Transverse colon (tissue), 4 donors: ENCODE measurements at places on chromosomes 2 and 18. TPM values are rescaled to one million over a fixed set of nuclear protein-coding genes. Genes with fewer than 3 reads are reported as not detected.

XRCC5 gene
- total RNA-seq, result 120 TPM

ARHGAP28 gene
- 1.1 TPM for total RNA-seq

TRIM43 gene
- not detected for total RNA-seq

MAP4K4 gene
- 33.8 TPM for total RNA-seq

ACTG2 gene
- total RNA-seq, result 679 TPM

SERTAD2 gene
- total RNA-seq, result 15.6 TPM

TAF4B gene
- 6.8 TPM for total RNA-seq

DNA sequence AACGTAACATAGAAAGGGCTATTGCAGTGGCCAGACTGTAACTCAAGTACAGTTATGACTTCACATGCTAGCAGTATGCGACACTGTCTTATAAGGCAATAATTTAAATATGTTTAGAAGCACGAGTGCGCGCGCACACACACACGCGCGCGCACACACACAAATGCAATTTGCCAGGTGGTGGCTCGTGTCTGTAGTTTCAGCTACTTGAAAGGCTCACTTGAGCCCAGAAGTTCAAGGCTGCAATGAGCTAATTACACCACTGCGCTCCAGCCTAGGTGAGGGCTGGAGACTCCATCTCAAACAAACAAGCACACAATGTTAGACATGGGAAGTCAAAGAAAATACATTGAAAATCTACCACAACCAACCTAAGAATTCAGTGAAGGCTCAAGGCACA lies 103.7 kb downstream of the USP34 start:
- no peaks in the 10 kb centered on the region for H3K4me1 ChIP-seq
- DNase-seq, result no peak
- H3K36me3 ChIP-seq, result peaks cover 21% of the 10 kb centered on the region
- no peaks in the 10 kb centered on the region for H3K27me3 ChIP-seq
- H3K4me3 ChIP-seq, result no peak overlapping the region
- no peak overlapping the region for H3K27ac ChIP-seq

- H3K4me1 ChIP-seq, result no peaks in the 10 kb centered on the region
- no peak overlapping the region for H3K27ac ChIP-seq
- H3K4me3 ChIP-seq, result no peak overlapping the region
- DNase-seq, result no peak
These were observed 402.6 kb upstream of the ZEB2 start for GRCh38 chr2:144922519-144922918.

GRCh38 chr18:52415131-52415530 lies 75.1 kb downstream of the DCC start:
- H3K27ac ChIP-seq, result no peak overlapping the region
- H3K27me3 ChIP-seq, result no peaks in the 10 kb centered on the region
- no peaks in the 10 kb centered on the region for H3K36me3 ChIP-seq
- H3K4me3 ChIP-seq, result no peak overlapping the region
- no peak for DNase-seq
- no peaks in the 10 kb centered on the region for H3K4me1 ChIP-seq

- no peak overlapping the region for H3K4me3 ChIP-seq
- H3K4me1 ChIP-seq, result no peaks in the 10 kb centered on the region
- no peaks in the 10 kb centered on the region for H3K36me3 ChIP-seq
These were observed 72.4 kb upstream of the YWHAQ start for GRCh38 chr2:9703085-9703678.

GRCh38 chr2:219181531-219181930 lies 3.5 kb downstream of the RETREG2 start:
- H3K4me1 ChIP-seq, result peaks cover 30% of the 10 kb centered on the region
- no peak overlapping the region for H3K27ac ChIP-seq
- H3K36me3 ChIP-seq, result no peaks in the 10 kb centered on the region

DNA sequence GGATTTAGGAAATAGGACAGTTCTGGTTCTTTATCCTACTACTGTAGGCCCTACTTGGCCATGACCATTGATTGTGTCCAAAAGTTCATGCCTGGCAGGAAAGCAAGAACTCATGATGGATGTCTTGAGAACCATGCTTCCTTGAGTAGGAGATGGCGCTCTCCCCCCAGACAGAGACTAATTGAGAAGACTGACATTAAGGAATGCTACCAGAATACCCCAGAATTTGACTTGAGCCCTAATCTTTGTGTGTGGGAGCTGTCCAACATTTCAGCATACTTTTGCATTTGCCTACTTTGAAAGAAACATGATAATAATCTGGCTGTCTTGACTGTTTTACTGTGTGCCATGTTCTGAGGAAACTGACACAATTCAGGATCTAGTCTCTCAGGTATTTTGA lies 23.3 kb downstream of the MAPRE3 start:
- no peaks in the 10 kb centered on the region for H3K27me3 ChIP-seq
- H3K4me1 ChIP-seq, result no peaks in the 10 kb centered on the region
- H3K4me3 ChIP-seq, result no peak overlapping the region
- no peaks in the 10 kb centered on the region for H3K36me3 ChIP-seq
- H3K27ac ChIP-seq, result no peak overlapping the region
- DNase-seq, result no peak

DNA sequence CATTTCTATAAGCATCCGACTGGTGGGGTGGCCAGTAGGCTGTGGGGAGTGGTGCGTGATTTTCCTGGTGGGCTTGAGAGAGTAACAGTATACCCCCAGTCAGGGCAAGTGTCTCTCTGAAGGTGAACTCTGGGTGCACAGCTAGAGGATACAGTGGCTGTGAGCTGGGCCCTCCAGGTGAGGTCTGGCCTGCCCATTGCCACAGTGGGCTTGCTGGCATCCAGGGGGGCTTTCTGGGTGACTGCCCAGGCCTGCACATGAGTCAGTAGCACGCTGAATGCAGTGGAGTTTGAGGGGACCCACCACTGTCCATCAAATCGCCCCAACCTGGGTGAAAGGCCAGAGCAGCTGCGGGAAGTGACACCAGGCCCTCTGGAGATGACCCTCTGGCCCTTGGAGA lies 4.5 kb downstream of the STEAP3 start:
- no peak overlapping the region for H3K4me3 ChIP-seq
- no peaks in the 10 kb centered on the region for H3K36me3 ChIP-seq
- no peak overlapping the region for H3K27ac ChIP-seq
- H3K4me1 ChIP-seq, result no peaks in the 10 kb centered on the region
- no peak for DNase-seq
- H3K27me3 ChIP-seq, result peaks cover 10% of the 10 kb centered on the region

GRCh38 chr2:21646345-21646744 lies 522.6 kb downstream of the TDRD15 start:
- DNase-seq, result no peak
- no peak overlapping the region for H3K4me3 ChIP-seq
- no peak overlapping the region for H3K27ac ChIP-seq
- no peaks in the 10 kb centered on the region for H3K27me3 ChIP-seq
- H3K36me3 ChIP-seq, result no peaks in the 10 kb centered on the region

DNA sequence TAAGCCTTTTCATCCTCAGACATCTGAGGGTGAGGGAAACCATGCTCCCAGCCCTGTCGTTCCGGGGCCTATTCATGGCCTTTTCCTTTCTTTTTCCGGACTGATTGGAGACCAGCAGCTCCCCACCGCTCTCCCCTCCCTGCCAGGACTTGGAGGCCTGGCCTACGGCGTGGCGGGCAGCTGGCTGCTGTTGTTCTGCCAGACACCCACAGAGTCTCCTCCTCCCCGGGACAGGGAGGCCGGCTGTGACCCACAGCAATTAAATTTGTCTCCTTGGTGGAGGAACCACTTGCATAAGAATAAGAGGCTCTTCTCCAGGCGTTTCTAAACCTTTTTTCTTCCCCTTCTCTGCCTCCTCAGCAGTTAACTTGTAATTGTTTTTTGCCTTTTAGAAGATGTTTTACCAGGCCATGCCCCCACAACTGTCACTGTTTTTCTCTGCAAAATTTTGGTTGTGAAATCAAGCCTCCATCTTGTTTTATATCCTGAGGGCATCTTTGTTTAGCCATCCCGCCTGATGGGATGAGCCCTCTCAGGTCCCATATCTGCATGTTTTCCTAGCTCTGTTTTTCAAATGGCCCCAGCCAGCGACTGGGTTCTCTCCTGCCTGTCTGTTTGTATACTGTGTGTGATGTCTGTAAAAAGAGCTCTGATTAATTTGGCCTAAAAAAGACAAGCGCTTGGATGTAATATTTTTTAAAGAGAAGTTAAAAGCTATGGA lies 1060.0 kb upstream of the DDX18 start:
- DNase-seq, result no peak
- no peaks in the 10 kb centered on the region for H3K36me3 ChIP-seq
- no peaks in the 10 kb centered on the region for H3K27me3 ChIP-seq
- H3K4me1 ChIP-seq, result no peaks in the 10 kb centered on the region
- H3K27ac ChIP-seq, result no peak overlapping the region
- H3K4me3 ChIP-seq, result no peak overlapping the region

GRCh38 chr2:23618265-23618664 lies 233.3 kb downstream of the KLHL29 start:
- DNase-seq, result no peak
- peak overlapping the region; percentile 84 for H3K27ac ChIP-seq
- H3K4me1 ChIP-seq, result peaks cover 26% of the 10 kb centered on the region
- H3K4me3 ChIP-seq, result no peak overlapping the region
- H3K27me3 ChIP-seq, result no peaks in the 10 kb centered on the region

GRCh38 chr18:79597831-79598632 lies 81.6 kb upstream of the CTDP1 start:
- no peak overlapping the region for H3K4me3 ChIP-seq
- H3K4me1 ChIP-seq, result no peaks in the 10 kb centered on the region
- peak; percentile 3 for DNase-seq
- H3K27me3 ChIP-seq, result no peaks in the 10 kb centered on the region
- H3K36me3 ChIP-seq, result no peaks in the 10 kb centered on the region
- no peak overlapping the region for H3K27ac ChIP-seq

DNA sequence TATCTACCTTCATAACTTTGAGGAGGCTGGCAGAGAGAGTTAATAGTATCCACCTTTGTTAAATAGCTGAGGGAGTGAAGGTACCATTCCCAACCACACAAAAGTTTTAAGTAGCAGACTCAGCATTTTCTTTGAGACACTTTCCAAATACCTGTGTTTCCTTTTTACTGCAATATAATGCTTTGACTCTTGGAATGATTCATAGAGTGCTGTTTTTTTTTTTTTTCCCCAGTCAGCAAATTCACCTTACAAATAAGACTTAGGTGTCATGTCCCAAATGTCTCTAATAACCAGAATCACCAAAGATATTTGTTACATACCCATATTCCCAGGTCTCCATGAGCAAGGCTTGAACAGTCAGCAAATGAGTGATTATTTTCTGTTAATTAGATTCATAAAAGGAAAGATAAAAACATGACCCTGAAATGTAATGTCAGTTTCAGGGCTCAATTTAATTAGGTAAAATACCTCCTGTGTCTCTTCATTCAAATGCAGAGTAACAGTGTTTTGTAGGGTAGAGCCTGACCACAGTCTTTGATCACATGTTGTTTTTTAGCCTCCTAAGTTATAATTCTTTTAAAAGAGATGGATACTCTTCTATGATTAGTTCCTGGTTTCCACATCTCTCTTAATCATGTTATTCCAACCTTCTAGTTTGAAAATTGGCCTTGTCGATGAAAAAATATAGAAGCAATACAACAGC lies 39.9 kb downstream of the SLC5A7 start:
- no peak overlapping the region for H3K4me3 ChIP-seq
- no peak overlapping the region for H3K27ac ChIP-seq
- no peaks in the 10 kb centered on the region for H3K36me3 ChIP-seq
- DNase-seq, result no peak
- H3K4me1 ChIP-seq, result no peaks in the 10 kb centered on the region

DNA sequence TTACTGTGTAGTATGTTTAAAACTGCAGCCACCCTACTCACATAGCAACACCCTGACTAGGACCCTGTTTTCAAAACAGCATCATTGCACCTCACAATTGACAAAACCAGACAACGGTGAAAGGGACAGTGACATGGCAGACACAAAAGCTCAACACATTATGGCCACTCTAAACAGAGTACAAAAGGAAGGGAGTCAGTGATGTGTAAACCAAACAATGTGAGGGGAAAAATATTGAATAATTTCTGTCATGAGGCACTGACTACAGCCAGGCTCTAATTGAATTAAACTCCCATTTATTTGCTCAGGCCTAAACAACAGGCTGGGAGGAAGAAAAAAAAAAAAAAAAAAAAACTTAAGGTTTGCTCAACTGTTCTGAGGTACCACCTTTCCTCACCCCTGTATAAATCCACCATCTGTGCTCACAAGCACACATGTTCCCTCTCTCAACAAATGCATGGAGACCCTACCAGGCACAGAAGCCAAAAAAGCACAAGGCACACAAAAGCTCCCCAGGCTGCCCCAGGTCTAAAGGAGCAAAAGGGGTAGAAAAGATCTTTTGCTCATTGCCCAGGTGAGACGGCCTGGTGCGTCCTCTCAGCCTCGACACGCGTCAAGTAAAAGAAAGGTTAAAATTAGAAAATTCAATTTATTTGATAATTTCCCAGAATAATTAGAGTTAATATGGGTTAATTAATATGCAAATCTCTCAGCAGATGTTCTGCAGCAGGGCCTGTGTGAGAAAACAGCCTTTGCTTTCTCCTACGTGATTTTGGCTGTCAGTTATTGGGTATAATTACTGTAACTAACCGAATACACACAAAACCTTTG lies 80.9 kb downstream of the ZEB2 start:
- DNase-seq, result no peak
- no peaks in the 10 kb centered on the region for H3K4me1 ChIP-seq
- H3K27ac ChIP-seq, result peak overlapping the region; percentile 18
- H3K4me3 ChIP-seq, result no peak overlapping the region
- H3K36me3 ChIP-seq, result no peaks in the 10 kb centered on the region
- no peaks in the 10 kb centered on the region for H3K27me3 ChIP-seq

GRCh38 chr2:181273986-181274385 lies 183.2 kb upstream of the ITGA4 start:
- H3K27me3 ChIP-seq, result no peaks in the 10 kb centered on the region
- H3K27ac ChIP-seq, result no peak overlapping the region
- no peak for DNase-seq
- no peaks in the 10 kb centered on the region for H3K36me3 ChIP-seq
- no peak overlapping the region for H3K4me3 ChIP-seq

DNA sequence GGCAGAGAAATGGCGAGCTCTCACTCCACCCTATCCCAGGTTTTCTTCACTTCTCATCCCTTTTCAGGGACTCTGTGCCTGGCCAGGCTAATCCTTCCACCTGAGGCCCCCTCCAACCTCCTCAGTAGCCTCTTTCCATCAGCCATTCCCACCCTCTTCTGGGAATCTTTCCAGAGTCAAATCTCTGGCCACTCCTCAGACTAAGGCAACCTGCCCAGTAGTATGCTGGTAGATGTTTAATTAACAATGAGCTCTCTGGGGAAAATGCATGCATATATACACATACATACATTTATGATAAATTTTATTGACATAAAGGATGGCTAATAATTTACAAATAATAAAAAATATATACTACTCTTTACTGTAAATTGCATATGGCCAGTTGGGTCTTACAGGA lies 11.4 kb upstream of the ASPRV1 start:
- H3K4me3 ChIP-seq, result no peak overlapping the region
- H3K27me3 ChIP-seq, result no peaks in the 10 kb centered on the region
- no peak overlapping the region for H3K27ac ChIP-seq

DNA sequence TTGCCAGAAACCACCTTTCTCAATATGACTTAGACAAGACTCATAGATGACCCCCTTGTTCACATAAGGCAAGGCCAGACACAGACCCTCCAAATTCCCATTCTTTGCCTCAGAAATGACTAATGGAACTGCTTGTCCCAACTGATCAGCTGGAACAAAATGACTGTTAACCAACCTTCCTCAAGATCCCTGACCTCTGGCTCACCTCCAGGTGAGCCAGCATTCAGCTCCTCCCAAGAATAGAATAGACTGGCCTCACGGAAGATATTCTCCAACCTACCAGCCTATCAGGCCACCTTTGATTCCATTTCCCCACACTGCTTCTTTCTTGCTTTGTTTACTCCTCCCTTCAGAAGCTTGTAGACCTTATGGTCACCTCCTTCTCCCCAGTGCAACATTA lies 195.7 kb upstream of the VWC2L start:
- H3K4me1 ChIP-seq, result no peaks in the 10 kb centered on the region
- no peak overlapping the region for H3K27ac ChIP-seq
- no peaks in the 10 kb centered on the region for H3K27me3 ChIP-seq
- DNase-seq, result no peak
- no peak overlapping the region for H3K4me3 ChIP-seq
